ENCODE measurements at places on chromosomes 5 and 9.

DNA sequence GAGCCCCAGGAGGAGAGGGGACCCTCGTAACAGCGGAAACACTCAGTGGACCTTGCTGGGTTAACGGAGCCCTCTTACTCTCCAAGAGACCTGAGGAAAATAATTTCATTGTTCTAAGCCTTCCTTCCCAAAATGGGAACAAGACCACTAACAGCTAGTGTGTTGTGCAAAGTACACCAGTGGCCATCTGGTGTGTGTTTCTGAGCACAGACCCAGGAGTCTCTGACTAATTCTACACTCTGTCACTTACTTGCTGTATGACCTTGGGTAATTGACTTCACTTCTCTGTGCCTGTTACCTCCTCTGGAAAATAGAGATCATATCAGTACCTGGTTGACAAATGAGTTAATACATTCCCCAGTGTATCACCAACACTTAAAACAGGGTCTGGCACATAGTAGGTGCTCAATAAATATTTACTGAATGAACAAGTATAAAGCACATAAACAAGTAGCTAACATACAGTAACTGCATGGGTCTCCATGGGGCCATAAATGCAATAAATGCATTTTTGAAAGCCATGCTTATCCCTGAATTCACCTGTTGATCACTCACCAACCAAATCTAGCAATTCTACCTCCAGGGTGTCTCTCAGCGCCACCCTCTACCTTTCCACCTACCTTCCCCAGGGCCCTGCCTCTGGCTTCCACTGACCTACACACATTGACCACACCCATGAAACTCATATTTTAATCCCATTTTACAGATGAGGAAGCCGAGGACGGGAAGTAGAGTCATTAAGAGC lies 44.7 kb upstream of the AKNA start:
- no peak for DNase-seq

GRCh38 chr5:141476132-141476911 lies 556 bp downstream of the PCDHGC3 start:
- no peak for DNase-seq

DNA sequence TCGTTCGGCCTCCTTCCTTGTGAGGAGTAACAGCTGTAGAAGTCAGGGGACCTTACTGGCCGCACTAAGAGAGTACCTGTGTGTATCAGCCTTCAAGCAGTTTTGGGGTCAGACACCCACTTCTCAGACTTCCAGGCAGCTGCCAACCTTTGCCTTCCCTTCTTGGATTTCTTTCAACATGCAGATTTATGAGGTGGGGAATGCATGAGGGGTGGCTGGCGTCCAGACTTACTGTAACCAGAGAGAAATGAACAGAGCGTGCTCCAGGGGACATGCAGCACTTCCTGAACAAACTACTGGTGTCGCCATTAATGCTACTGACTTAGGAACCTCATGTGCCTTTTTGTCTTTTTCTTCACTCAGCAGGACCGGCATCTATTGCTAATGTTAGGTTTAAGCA lies 46.7 kb downstream of the INSYN2B start:
- DNase-seq: no peak

DNA sequence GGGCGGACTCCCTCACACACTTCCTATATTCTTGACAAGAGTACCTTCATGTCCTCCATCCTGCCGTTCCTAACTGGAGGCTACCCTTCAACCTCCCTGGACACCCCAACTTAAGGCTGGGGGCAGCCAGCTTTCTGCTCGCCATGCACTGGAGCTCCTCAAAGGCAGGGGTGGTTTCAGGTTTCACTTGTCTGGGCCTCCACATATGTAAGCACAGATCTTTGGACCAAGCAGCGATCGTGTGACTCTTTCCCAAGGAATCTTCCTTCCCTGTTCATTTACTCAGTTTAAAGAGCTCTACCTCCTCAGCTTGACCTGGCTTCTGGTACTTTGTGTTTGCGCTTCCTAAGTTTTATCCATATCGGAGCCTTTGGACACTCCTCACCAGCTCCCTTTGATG lies 34.2 kb upstream of the TRPC7 start:
- no peak for DNase-seq

DNA sequence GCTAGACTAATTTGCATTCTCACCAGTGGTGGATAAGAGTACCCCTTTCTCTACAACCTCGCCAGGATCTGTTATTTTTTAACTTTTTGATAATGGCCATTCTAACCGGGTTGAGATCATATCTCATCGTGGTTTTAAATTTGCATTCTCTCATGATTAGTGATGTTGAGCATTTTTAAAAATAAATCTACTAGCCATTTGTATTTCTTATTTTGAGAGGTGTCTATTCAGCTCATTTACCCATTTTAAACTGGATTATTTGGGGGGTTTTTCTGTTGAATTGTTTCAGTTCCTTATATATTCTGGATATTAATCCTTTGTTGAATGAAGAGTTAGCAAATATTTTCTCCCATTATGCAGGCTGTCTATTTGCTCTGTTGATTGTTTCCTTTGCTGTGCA lies 139.6 kb downstream of the ARSB start:
- no peak for DNase-seq
